ENCODE measurements at places on chromosomes 2 and 18.

DNA sequence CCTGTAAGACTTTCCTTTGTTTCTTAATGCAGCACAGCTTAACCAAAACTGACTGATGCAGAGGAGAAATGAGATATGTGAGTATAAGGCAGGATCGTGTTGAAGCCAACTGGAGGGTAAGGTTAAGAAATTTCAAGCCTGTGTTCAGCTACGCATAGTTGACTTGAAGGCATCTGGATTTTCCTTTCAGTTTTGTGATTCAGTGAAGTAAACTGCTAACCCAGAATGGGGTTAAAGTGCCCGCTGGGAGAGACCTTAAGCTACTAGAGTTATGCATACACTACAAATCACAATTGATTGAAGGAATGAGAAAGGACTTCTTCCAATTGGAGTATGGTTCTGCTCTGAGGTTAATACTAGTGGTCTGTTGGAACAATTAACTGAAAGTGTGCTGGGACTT is 22.6 kb downstream of the THSD7B start:
- no peak for DNase-seq

GRCh38 chr18:27865431-27865830 is 311.5 kb downstream of the CDH2 start:
- no peak for DNase-seq

DNA sequence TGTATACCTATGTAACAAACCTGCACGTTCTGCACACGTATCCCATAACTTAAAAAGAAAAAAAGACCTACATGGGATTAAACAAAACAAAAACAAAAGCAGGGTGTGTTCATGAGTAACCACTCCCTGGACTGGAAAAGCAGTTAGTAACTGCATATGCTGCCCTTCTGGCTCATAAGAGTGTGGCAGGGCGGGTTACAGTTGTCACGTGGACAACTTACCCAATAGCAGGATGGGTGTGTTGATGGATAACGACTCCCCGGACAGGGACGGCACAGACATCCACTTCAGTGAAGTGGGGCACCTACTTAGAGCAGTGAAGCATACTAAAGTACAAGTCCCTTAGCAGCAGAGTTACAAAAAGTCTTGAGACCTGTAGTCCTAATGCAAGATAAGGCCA is 136.7 kb downstream of the CCBE1 start:
- peak; percentile 7 for DNase-seq

DNA sequence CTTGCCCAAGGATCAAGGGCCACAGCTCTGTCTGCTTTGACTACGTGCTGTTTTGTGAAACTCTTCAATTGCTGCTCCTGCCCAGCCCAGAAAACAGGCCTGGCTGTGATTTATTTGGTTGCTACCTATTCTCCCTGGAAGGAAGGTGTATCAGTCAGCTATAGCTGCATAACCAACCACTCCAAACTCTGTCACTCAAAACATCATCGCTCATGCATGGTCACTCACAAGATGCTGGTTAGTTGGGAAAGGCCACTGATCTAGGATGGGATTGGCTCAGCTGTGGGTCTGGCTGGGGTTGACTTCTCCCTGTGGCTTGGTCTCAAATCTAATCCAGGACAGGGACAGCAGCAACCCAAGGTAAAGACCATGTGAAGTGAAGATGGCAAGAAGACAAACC is 14.6 kb downstream of the TEX51 start:
- no peak for DNase-seq

DNA sequence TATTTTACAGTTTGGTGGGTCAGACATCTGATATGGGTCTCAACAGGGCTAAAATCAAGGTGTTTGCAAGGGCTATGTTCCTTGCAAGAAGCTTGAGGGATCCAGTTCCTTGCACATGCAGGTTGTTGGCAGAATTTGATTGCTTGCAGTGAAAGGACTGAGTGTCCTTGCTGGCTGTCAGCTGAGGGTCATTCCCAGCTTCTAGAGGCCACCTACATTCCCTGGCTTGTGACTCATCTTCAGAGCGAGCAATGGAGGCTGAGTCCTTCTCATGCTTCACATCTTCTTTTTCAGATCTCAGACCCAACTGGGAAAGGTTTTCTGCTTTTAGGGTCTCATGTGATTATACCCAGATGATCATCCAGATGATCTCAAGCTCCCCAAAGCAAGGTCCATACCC is 12.4 kb downstream of the MEX3C start:
- DNase-seq = no peak

DNA sequence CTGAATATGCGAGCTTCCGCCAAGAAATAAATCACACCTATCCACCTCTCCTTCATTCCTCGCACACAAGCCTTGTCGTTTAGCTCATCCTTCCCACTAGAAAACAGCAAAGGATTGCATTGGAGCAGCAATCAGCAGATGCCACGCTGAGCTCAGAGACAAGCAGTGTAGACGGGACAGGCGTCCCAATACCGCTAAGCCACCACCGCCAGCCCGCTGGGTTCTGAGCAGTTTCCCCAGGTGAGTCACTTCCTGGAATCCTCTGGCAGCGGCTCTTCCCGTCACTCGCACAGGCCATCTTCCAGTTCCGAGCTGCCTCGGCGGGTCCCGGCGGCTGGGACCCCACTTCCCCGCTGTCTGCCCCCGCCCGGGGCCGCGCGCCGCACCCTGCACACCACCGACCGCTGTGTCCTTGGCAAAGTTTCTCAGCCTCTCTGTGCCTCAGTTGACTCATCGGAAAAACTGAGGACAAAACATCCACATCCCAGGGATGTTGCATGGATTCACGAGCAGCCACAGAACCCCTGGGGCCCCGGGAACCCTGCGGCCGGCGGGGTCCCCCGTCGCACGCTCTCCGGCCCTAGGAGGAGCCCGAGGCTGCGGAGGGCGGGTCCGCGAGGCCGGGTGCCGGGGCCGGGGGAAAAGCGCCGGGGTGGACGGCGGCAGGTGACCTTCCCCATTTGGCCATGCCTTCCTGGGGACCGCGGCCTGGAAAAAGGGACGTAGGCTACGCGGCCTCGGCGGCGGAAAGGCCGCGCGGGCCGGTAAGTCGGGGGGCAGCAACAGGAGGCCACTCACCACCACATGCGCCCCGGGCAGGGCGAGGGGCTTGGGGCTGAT is 573 bp downstream of the KDSR start:
- peak; percentile 21 for DNase-seq

DNA sequence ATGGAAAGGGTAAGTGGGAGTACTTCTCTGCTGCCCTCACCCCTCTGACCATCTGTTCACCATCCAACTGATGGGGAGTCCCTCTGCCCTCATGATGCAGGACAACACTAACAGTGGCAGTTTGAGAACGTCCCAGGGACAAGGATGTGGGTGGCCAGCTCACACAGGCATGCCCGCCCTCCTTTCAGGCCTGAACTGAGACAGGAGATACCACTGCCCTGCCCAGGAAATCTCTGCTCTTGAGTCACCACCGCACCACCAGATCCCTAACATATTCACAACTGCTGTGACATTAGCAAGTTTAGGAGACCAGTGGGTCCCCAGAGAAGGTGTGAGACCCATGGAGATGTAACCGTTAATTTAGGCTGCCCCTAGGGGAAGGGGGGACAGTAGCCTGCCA is 66.2 kb downstream of the TRAPPC8 start:
- DNase-seq = no peak

DNA sequence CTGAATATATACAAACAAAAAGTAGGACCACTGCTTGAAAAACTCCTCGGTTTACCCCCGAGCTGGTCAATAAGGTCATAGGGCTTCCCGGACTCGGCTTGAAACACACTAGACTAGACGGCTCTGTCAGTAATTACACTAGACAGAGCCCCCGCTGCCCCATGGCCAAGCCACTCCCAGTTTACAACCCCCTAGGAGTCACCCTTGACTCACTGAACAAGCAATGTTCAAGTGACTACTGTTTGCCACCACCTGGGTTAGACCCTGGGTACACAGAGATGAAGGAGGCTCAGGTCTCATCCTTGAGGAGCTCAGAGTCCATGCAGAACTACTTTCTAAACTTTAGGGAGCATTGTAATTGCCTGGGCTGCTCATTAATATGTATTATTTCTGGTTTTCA is 13.7 kb upstream of the PRELID3A start:
- DNase-seq = no peak

DNA sequence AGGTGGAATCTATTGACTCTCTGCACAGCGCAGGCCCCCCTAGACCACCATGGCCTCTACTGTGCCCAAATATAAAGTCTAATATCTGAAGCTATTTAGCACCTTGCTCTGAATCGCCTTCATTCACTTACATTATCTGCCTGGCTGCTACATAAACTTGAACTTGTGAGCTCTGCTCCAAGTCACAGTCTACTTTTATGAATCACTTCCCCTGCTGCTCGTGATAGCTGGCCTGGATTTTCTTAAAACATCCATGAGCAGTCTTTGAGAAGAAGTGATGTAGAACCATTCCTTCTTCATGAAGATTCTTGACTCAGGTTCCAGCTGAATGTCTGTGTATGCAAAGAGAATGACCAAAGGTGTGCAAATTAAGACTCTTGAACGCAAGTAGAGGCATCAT is 359.5 kb downstream of the RND3 start:
- DNase-seq = no peak

DNA sequence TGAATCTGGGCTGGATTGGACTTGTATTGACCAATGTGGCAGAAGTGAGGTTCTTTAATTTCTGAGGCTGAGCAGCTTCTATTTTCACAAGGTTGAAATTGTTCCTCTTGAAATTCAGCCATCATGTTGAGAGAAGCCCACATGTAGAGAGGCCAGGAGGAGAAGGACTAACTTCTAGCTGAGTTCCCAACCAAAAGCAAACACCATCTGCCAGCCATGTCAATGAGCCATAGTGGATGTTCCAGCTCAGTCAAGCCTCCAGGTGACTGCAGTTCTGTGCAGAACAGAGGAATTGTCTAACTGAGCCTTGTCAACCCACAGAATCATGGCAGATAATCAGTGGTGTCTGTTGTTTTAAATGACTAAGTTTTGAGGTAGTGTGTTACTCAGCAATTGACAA is 110.6 kb upstream of the ACVR1 start:
- DNase-seq = no peak

DNA sequence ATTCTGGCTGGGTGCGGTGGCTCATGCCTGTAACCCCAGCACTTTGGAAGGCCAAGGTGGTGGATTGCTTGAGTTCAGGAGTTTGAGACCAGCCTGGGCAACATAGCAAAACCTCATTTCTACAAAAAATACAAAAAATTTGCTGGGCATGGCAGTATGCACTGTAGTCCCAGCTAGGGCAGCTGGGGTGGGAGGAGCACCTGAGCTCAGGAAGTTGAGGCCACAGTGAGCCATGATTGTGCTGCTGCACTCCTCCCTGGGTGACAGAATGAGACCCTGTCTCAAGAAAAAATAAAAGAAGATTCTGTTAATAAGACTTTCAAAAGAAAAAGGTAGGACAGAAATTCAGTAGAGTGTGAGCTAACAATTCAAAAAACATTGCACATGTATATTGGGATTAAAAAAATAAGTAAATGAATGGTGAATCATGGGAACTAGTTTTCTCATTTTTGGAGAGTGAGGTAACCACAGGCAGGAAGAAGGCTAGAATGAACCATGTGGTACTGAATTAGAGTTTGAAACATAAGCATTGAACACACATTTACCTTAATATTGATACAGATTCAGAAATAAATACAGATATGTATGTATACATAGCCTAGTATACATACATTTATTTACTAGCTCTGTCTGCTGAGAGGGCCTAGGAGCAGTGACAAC is 53.5 kb downstream of the NCOA1 start:
- DNase-seq = no peak

DNA sequence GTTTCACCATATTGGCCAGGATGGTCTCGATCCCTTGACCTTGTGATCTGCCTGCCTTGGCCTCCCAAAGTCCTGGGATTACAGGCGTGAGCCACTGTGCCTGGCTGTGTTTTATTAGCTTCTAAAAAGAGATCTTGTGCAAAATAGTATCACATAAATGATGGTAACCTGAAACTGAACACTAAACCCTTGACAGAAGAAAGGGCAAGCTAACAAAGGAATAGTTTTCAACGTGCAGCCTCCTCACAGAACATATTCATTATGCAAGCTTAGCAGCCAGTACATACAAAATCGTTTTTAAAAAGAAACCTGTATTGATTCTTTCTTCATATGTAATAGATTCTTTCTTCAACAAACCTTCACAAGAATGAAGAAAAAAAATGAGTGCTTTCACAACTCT is 20.6 kb downstream of the CHN1 start:
- DNase-seq = no peak

DNA sequence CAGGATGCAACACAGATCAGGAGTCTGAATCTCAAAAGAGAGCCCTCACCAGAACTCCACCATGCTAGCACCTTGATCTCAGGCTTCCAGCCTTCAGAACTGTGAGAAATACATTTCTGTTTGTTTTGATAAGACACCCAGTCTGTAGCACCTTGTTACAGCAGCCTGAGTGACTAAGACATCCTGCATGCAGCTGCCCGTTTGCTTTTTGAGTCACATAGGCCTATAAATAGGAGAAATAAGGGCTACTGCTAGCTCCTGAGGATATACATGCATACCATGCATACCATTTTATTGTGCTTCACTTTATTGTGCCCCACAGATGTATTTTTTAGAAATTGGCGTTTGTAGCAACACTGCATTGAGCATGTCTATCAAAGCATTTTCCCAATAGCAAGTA is 337.8 kb downstream of the CDH2 start:
- no peak for DNase-seq

DNA sequence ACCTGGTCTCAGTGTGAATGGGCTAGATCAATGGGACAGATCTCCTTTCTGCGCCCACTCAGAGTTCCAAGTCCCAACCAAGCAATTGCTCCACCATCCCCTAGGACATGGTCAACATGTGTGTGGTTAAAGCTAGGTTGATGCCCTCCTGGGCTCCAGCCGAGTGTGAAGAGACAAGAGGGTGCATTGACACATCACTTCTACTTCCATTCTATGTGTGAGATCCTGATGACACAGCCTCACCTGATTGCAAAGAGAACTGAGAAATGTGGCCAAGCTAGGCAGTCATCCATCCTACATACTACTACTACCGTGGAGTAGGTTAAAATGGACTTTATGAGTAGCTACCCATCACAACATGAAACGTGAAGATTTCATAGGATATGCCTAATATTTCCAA is 106.8 kb downstream of the NCKAP5 start:
- DNase-seq = no peak

- no peak for DNase-seq
Observed at GRCh38 chr2:71671895-71672825, 218.8 kb downstream of the DYSF start.

DNA sequence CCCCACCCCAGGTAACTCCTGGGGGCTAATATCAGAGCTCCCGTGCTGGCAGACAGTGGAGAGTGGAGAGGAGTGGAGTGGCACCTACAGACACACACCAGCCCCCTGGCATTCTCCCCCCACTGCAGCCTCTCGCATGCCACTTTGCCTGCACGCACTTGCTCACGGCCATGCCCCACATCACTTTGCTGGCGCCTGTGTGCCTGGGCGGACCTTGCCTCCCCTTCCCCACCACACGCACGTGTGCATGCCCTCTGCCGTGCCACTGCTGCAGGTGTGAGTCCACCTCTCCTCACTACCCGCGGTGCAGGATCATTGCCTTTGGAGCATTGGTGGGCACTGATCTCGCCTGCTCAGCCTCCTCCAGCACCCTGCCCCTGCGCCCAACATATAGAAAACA is 72.6 kb upstream of the DOK6 start:
- no peak for DNase-seq

GRCh38 chr18:44691148-44691925 is 10.6 kb downstream of the SETBP1 start:
- no peak for DNase-seq

Data from NCI-H2029 (cell line).